ENCODE measurements at places on chromosomes 1 and 21.
A peak's percentile ranks its signal among the peaks of the same experiment; 100 is the strongest.

DNA sequence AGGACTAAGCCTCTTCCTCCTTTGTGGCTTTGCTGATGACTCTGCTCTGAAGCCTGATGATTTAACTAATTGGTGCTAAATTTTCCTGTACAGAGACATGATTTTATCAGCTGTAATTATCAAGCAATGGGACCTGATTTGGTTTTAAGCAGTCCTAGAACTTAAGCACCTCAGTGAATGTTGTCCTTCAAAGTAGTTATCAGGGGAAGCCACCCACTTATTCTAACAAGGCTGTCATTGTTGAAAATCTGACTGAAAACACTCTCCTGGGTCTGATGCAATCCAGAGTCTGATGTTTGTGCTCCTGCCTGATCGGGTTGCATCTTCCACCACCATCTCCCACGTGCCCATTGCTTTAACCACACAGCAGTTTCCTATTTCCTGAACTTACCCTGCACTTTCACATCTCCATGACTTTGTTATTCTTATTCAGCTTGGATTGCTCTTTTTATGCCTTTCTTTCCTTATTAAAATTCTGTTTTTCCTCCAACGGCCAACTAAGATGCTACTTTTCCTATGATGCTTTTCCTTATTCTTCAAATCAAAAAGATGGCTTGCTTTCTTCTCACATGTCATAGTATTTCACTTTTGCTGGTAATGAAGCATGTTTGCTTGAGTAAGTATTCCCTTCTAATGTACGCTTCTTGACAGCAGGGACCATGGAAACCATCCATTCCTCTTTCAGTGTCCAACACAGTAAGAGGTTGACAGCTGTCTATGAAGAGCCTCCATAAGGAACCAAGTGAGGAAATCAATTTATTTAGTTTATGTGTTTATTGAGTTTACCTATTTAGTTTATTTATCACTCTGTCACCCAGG lies 55.0 kb downstream of the S1PR1 start:
- no peaks in the 10 kb centered on the region for H3K36me3 ChIP-seq
- no peak for DNase-seq

DNA sequence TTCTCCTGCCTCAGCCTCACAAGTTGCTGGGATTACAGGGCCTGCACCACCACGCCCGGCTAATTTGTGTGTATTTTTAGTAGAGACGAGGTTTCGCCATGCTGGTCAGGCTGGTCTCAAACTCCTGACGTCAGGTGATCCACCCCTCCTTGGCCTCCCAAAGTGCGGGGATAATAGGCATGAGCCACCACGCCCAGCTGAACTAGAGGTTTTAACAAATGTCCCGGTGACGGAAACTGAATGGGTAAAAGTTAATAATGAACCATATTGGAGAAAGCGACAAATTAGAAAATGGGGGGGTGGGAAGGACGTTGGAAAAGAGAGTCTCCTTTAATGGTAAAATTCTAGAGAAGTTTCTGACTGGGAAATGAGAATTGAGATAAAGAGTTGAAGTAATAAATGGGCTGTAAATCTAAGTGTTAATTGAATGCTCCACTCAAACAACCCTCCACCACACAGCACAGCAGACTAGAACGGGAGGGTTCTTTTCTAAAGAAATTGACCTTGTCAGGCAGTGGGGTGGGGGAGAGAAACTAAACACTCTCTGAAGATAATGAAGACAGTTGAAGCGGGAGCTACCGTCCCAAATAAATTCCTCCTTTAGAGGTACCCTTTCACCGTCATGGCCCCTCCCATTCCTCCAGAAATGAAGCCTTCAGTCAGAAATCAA lies 46.9 kb upstream of the PUM1 start:
- peaks cover 15% of the 10 kb centered on the region for H3K27me3 ChIP-seq
- H3K4me1 ChIP-seq, result no peaks in the 10 kb centered on the region
- no peak overlapping the region for H3K27ac ChIP-seq

GRCh38 chr1:183841950-183842794 lies 37.3 kb downstream of the RGL1 start:
- H3K4me1 ChIP-seq, result peaks cover 25% of the 10 kb centered on the region
- H3K36me3 ChIP-seq, result no peaks in the 10 kb centered on the region
- peak overlapping the region; percentile 84 for H3K27ac ChIP-seq
- H3K4me3 ChIP-seq, result peak overlapping the region; percentile 44

- H3K27ac ChIP-seq, result no peak overlapping the region
- no peak for DNase-seq
- no peak overlapping the region for H3K4me3 ChIP-seq
- no peaks in the 10 kb centered on the region for H3K36me3 ChIP-seq
- no peaks in the 10 kb centered on the region for H3K27me3 ChIP-seq
Measured at GRCh38 chr1:106787520-106787919, 269.0 kb upstream of the PRMT6 start.

- H3K4me3 ChIP-seq, result peak overlapping the region; percentile 91
- peaks cover 51% of the 10 kb centered on the region for H3K4me1 ChIP-seq
- no peaks in the 10 kb centered on the region for H3K27me3 ChIP-seq
Measured at GRCh38 chr1:235864931-235865525, 1.7 kb downstream of the LYST start.

DNA sequence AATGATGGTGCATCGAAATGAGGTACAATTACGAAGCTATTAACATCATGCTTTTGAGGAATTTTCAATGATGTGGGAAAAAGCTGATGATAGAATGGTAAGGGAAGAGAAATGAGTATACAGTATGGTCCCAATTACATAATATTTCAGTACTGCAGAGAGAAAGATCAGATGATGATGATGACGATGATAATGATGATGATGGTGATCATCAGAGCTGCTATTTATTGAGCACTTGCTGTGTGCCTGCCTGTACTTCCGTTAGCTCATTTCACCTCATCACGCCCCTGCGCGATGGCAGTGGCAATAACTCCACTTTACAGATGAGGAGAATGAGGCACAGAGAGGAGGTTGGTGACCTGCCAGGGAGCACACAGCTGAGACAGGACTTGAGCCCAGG lies 620.8 kb downstream of the MATN1 start:
- DNase-seq, result no peak
- no peak overlapping the region for H3K4me3 ChIP-seq
- no peaks in the 10 kb centered on the region for H3K36me3 ChIP-seq
- H3K27me3 ChIP-seq, result peaks cover 16% of the 10 kb centered on the region

DNA sequence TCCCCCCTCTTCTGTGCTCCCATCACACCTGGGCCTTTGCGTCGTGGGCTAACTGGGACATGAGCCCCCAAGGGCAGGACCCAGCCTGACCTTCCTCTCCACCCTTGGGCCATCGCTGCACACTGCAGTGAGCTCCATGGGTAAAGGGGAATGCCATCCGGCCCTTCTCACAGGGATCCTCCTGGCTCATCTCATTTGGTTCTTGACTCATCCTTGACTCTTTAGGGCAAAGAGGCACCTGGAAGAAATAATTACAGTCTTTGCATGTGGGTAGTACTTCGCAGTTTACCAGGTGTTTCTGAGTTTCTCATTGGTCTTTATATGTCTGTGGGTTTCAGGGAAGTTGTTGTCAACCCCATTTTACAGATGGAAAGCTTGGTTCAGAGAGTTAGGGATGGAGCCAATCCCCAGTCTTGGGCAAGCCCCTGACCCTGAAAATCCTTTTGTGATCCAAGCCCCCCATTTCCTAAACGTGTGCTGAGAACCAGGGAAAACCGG lies 59.3 kb upstream of the ID3 start:
- peak overlapping the region; percentile 44 for H3K27ac ChIP-seq
- H3K4me3 ChIP-seq, result peak overlapping the region; percentile 65
- H3K36me3 ChIP-seq, result no peaks in the 10 kb centered on the region
- peaks cover 87% of the 10 kb centered on the region for H3K4me1 ChIP-seq

DNA sequence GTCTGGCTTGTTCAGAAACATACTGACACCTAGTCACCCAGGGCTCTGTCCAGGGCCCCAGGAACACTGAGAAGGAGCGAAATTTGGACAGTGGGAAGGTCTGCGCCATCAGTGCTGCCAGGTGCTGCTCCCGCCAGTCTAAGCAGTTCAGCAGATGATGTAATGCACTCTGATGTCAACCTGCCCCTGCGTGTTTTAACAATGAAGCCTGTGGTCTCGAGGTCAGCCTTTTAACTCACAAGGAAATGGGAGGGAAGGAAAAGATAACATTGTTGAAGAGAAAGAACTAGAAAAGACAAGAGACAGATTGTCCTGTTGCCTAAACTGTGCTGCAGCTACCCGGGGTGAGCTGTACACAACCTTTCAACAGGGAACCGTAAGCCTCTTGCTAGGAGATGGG lies 126.6 kb upstream of the IFFO2 start:
- peaks cover 97% of the 10 kb centered on the region for H3K36me3 ChIP-seq
- DNase-seq, result no peak
- H3K27ac ChIP-seq, result peak overlapping the region; percentile 35
- no peak overlapping the region for H3K4me3 ChIP-seq
- peaks cover 8% of the 10 kb centered on the region for H3K4me1 ChIP-seq
- H3K27me3 ChIP-seq, result no peaks in the 10 kb centered on the region

GRCh38 chr1:247453245-247453644 lies 4.7 kb downstream of the OR2B11 start:
- peaks cover 12% of the 10 kb centered on the region for H3K27me3 ChIP-seq

DNA sequence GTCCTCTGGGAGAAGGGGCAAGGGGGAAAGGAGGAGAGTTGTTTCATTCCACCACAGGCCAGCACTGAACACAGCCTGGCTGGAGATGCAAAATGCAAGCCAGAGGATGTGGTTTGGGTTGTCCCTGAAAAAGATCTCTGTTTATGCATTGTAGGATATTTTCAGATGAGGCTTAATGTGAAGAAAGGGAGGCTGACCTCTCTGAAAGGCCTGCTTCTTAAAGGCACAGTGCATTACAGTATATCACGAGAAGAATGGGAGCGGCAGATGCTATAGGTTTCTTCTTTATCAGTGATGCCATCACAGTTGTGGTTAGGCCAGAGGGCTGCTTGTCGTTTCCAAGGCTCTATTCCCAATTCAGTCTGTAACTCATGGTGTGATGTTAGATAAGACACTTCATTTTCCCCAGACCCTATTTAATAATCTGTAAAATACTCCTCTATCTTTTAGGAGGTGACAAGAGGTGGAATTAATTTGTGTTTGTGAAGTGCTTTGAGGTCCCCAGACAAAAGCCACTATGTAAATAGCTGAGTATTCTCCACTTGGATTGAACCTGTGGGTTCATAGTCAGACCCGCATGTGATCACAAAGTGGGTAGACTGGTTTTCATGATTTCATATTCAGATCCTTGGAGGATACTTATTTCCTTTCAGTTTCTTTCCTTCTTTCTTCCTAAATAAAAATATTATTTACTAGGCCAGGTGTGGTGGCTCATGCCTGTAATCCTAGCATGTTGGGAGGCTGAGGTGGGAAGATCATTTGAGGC lies 76.5 kb upstream of the WDR26 start:
- H3K4me3 ChIP-seq, result no peak overlapping the region
- H3K27ac ChIP-seq, result no peak overlapping the region
- no peak for DNase-seq
- H3K36me3 ChIP-seq, result no peaks in the 10 kb centered on the region

DNA sequence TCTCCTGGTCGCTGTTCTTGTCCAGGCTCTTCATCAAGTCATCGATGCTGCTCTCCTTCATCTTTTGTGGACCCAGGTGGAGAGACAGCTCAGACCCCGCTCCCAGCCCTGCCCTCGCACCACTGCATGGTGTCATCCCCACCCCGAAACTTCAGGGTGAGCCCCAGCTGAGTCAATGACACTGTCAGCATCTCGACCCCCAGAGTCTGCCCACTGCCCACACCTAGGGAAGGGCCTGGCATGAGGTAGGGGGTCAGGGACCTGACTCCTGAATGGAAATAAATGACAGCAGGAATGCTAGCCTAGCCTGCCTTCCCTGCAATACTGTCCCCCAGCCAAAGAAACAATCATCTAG lies 1.6 kb upstream of the S100A6 start:
- no peaks in the 10 kb centered on the region for H3K27me3 ChIP-seq
- peaks cover 27% of the 10 kb centered on the region for H3K36me3 ChIP-seq
- H3K4me1 ChIP-seq, result peaks cover 84% of the 10 kb centered on the region
- no peak overlapping the region for H3K4me3 ChIP-seq

DNA sequence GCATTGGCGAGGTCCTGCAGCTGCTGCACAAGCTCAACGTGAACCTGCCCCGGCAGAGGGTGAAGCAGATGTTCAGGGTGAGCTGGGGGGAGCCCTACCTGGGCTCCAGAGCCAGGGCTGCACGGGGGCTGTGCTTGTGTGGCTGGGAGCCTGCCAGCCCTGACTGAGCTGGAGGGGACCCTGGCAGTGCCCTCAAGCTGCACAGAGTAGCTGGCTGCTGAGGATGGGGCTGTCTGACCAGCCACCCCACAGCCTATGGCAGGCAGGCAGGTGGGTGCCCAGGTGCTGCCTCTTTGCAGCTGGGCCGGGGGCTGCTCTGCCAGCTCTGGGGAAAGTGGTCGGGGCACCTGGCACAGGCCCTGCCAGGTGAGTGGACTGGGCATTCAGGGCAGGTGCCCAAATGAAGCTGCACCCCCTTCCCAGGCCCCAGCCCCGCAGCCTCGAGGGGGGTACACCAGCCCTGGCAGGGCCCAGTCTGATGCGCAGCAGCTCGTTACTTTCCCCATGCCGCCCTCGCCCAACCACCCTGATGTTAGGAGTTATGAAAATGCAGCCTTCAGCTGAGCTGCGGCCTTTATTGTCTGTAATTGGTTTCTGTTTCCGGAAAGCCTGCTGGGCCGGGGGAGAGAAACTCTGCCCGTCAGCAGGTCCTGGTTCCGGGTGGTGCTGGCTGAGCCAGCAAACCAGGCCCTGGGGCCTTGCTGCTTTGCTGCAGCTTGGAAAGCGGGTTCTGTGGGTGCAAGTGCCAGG lies 4.3 kb downstream of the PLCH2 start:
- peaks cover 4% of the 10 kb centered on the region for H3K4me1 ChIP-seq
- H3K4me3 ChIP-seq, result no peak overlapping the region
- no peaks in the 10 kb centered on the region for H3K27me3 ChIP-seq
- no peaks in the 10 kb centered on the region for H3K36me3 ChIP-seq
- no peak overlapping the region for H3K27ac ChIP-seq
- DNase-seq, result no peak

- no peaks in the 10 kb centered on the region for H3K27me3 ChIP-seq
- no peaks in the 10 kb centered on the region for H3K36me3 ChIP-seq
- no peaks in the 10 kb centered on the region for H3K4me1 ChIP-seq
- no peak overlapping the region for H3K4me3 ChIP-seq
- DNase-seq, result peak; percentile 41
Measured at GRCh38 chr1:3584915-3585314, 26.4 kb downstream of the MEGF6 start.

- DNase-seq, result no peak
- H3K27me3 ChIP-seq, result no peaks in the 10 kb centered on the region
- no peak overlapping the region for H3K4me3 ChIP-seq
- peaks cover 35% of the 10 kb centered on the region for H3K4me1 ChIP-seq
- H3K36me3 ChIP-seq, result no peaks in the 10 kb centered on the region
- peak overlapping the region; percentile 79 for H3K27ac ChIP-seq
Measured at GRCh38 chr1:197391303-197392226, 123.5 kb downstream of the CRB1 start.

- no peak overlapping the region for H3K4me3 ChIP-seq
- H3K27ac ChIP-seq, result no peak overlapping the region
- H3K27me3 ChIP-seq, result no peaks in the 10 kb centered on the region
Measured at GRCh38 chr21:36186081-36186480, 29.5 kb downstream of the DOP1B start.

Measured in activated T-cell treated with anti-CD3 and anti-CD28 coated beads, Interleukin-2, amount 50 U/mL, for 24 hours (primary cell).